ENCODE measurements at places on chromosomes 11 and 22.

- DNase-seq = no peak
Observed at GRCh38 chr11:43908191-43908590, 27.6 kb downstream of the ALKBH3 start.

- DNase-seq = no peak
Observed at GRCh38 chr22:48459859-48460823, 1367.5 kb downstream of the BRD1 start.

GRCh38 chr11:47355283-47356128 is 3.0 kb upstream of the MYBPC3 start:
- peak; percentile 95 for DNase-seq

DNA sequence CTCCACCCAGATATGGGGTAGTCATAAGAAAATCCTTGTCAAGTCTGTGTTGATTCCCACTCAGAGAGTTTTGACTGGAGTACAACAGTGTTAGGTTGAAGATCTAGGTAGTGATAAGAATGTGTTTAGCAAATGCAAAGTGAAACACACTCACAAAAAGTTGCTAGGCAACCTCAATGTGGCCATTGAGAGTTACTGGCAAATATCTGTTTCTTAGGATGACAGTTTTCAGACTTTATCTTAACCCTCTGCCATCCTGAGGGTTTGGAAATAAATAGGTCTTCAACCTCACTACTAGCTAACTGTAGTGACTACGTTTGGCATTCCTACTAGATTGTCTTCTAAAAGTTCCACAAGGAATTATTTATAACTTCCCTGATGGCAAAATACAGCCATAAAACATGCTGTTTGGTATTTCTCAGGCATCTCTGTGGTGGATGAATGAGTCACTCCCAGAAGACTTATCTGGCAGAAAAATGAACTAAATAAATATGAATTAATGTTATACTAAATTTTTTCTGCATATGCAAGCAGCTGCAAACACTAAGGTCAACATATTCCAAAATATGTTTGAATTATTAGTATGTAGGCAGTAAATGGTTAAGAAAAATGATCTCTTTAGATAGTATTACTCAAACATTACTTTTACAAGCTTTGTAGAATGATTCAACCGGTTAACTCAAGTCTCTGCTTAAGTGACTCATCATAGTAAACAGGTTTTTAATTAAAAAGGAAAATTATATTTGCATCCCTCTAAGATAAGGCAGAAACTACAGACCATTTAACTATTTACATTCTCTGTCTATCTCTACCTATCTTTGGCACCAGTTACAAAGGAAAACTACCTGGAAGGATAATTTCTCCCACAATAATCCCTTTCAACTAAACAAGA is 17.1 kb upstream of the SYTL2 start:
- no peak for DNase-seq

- no peak for DNase-seq
Observed at GRCh38 chr11:72824811-72825505, 10.7 kb downstream of the ATG16L2 start.

DNA sequence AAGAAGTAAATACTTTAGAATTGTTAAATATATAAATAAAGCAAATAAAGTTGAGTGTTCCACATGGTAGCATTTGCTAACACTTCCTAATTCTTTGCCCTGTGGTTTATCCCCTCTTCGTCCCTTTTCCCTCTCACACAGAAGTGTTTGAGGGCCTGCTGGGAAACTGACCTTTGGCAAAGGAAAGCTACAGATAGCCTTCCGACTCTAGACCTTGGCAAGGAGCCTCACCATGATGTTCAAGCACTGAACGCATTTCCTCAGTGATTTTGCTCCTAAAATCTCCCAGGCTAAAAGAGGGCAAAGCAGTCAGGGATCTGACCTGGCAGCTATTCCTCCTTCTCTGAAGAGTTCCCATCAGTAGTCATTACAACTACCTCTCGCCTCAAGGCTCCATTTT is 52.5 kb upstream of the HORMAD2 start:
- DNase-seq = no peak

DNA sequence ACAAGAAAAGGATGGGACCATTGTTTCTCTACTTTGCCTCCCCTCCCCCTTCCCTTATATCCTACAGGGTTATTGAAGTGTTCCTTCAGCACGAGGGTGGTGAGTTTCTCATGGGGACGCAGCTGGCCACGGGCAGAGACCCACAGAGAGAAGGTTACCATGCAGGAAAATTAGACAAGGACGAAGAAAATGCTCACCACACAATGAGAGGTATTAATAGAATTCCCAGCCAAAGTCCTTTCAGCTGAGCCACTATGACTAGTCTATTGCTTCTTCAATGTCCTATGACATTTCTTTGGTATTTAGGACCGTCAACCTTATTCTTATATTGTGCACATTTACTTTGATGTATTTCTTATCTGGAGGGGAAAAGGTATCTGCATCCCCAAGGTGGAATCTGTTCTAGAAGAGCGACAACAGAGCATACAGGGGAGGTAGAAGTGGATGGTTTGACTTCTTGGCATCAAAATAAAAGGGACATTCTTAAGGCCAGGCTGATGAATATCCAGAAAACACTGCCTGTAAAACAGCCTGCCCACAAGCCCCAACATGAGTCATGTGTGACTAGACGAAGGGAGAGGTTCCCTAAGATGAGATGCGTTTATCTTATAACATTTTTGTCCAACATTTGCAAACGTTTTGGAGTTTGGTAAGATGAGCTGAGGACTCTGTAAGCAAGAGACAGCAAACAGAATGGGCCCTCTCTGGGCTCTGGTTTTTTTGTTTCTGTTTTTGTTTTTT is 209.8 kb upstream of the NARS2 start:
- DNase-seq = no peak

- peak; percentile 42 for DNase-seq
Observed at GRCh38 chr11:109785714-109786113, 307.5 kb upstream of the ZC3H12C start.

DNA sequence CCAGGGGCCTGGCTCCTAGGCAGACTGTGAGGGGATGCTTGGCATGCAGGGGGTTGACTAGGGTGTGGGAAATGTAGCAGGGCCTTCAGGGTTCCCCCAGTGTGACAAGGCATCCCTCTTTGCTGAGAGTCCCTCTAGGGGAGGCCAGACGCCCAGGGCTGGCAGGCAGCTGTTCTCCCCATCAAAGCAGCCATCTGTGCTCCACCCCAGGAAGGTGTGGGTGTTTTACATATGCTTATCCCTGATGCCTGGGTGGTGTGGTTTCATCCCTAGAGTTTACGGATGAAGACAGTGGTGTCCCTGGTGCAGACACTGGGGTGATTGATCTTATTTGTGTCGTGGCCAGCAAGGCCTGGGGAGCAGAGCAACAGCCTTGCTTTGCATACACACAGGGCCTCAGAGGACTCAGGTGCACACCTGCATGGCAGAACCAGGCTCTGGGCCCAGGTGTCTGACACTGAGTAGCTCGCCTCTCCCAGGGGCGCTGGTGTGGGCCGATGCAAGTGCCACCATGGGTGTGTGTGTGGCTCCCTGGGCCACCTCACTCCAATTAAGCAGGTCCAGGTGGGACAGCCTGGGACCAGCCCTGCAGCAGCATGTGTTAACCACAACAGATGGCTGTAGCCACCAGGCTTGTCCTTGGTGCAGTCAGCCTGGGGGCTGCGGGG is 74.2 kb downstream of the MED15 start:
- no peak for DNase-seq

- no peak for DNase-seq
Observed at GRCh38 chr11:80584661-80585060, 1143.8 kb upstream of the TENM4 start.

GRCh38 chr11:45233121-45233803 is 52.9 kb downstream of the SYT13 start:
- DNase-seq = no peak
